Peyer's patch (tissue), 4 donors: ENCODE measurements at places on chromosomes 7 and 10. TPM values are rescaled to one million over a fixed set of nuclear protein-coding genes. Genes with fewer than 3 reads are reported as not detected.

SOSTDC1 gene
- 0.54 TPM for total RNA-seq

GRCh38 chr7:24739306-24739705 is 18.0 kb downstream of the GSDME start:
- DNase-seq: no peak

LRRC17 gene
- 5.8 TPM for total RNA-seq

ADAP1 gene
- total RNA-seq: 127 TPM

GPR26 gene
- not detected for total RNA-seq

- no peak for DNase-seq
Observed at GRCh38 chr10:96697438-96697837, 22.9 kb downstream of the PIK3AP1 start.

GRCh38 chr10:32446536-32447406 is 831 bp downstream of the CCDC7 start:
- no peak for DNase-seq

EPC1 gene
- total RNA-seq: 42.0 TPM

DNA sequence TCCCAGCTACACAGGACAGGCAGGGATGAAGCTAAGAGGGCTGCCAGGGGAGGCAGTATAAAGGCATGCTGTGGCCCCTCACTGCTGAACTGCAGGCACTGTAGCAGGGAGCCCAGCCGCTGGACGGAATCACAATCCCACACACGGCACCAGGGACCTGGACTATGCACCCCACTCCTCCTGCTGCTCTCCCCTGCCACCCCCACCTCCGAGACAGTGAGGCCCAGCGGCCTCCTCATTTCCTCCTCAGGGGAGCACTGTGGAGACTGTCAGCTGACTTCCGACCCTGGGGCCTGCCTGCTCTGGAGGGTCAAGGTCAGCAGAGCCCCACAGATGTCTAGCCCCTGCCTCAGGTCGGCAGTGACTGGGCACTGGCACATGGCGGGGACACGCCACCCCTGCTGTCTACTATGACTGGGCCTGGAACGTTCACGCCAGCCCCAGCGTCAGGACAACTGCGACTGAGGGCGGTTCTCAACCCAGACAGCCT is 92.7 kb downstream of the FAM53B start:
- no peak for DNase-seq

DNA sequence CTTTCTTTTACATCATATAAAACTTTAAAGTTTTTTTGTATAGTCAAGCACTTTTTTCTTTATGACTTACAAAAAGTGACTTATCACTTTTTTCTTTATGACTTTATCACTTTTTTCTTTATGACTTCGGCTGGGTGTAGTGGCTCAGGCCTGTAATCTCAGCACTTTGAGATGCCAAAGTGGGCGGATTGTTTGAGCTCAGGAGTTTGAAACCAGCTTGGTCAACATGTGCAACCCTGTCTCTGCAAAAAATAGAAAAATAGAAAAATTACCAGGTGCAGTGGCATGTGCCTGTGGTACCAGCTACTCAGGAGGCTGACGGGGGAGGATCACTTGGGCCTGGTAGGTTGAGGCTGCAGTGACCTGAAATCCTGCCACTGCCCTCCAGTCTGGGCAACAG is 108.8 kb upstream of the CSTF2T start:
- no peak for DNase-seq

- no peak for DNase-seq
Observed at GRCh38 chr7:99631295-99632109, 14.8 kb downstream of the ZSCAN25 start.

DNA sequence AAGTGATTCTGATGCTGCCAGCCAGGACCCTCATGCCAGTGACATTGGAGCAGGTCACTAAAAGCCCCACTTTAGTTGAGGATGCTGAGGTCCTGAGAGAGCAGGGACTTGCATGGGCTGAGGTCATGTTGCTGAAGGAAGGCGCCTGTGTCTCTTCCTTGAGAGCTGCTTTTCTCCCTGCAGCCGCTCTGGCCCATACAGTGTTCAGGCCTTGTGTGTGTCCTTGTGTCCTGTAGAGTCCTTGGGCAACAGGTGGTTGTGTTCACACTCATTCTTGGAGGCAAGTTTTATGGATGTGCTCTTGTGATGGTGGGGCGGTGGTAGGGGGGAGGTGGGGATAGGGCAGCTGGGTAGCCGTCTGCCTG is 33.3 kb downstream of the TSPAN14 start:
- no peak for DNase-seq

- DNase-seq: no peak
Observed at GRCh38 chr7:33217595-33217994, 88.2 kb downstream of the BBS9 start.

DNA sequence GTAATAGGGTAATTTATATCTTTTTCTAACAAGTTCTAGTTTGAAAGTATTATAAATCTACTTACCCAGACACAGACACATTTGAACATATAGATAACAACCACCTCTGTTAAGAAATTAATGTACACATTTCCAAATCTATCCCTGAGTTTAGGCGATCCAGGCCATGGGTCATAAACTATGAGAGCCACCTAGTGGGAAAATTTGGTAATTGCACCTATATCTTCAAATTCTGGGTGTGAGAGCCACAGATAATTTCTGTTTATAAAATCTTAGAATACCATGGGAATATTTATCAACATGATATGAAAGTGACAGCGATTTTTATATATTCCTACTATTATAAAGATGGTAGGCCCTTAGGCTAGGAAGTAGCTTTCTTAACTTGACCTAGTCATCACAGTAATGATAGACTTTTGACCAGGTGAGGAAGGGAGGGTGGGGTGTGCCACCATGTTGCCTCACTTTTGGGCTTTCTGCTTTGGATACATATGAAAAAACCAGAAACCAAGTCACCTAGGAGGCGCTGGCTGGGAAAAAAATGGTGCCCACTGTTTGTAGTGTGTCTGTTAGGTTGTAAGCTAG is 8.0 kb upstream of the EPHA1 start:
- DNase-seq: no peak

DNA sequence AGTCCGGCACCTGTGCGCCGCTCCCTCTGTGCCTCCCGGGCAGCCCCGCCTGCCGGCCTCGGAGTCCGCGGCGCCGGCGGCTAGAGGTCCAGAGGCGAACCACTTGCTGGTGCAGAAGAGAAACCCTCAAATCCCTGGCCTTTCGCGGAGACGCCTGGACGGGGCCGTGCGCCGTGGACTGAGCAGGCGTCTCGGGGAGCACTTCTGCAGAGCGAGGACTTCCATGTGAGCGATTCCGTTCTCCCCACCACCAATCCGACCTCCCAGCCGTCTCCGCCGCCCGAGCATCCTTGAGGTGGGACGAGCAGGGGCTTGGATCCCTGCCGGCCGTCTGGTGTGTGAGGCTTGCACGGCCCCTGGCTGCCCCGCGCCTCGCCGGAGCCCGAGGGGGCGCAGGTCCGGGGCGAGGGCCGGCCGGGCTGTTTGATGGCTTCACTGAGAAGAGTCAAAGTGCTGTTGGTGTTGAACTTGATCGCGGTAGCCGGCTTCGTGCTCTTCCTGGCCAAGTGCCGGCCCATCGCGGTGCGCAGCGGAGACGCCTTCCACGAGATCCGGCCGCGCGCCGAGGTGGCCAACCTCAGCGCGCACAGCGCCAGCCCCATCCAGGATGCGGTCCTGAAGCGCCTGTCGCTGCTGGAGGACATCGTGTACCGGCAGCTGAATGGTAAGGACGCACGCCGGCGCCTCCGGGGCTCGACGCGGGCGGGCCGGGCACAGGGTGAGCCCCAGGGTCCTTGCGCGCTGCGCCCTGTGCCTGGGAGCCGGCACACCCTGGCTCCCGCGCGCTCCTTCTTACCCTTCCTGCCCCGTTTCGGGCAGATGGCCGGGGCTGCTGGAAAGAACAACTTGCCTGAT is 660 bp downstream of the GALNT17 start:
- no peak for DNase-seq
